CD4-positive, CD25-positive, alpha-beta regulatory T cell (primary cell): ENCODE measurements at places on chromosomes 16 and 17. TPM values are rescaled to one million over a fixed set of nuclear protein-coding genes. Genes with fewer than 3 reads are reported as not detected.

The TBC1D28 gene
- total RNA-seq: not detected

DNA sequence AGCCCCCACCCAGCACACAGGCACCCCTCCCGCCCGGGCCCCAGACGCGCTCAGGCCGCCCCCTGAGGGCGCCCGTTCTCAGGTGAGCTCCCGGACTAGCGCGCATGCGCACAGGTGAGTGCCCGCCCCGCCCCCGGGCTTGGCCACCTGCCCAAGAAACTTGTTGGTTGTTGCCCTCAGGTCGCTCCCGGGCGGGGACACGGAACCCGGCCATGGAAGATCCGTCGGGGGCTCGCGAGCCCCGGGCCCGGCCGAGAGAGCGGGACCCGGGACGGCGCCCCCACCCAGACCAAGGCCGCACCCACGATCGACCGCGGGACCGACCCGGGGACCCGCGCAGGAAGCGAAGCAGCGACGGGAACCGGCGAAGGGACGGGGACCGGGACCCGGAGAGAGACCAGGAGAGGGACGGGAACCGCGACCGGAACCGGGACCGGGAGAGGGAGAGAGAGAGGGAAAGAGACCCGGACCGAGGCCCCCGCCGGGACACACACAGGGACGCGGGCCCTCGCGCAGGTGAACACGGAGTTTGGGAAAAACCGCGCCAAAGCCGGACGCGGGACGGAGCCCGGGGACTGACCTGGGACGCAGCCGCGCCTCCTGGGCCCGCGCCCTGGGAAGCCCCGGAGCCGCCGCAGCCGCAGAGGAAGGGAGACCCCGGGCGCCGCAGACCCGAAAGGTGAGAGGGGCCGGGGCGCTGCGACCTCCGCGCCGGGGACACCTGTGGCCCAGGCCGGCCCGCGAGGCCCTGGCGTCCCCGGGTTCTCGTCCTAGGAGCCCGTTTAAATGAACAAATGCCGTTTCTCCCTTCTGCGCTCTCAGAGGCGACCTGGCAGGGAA, at the start of gene MARVELD3:
TSS of gene MARVELD3 (plus strand) at position 167 of the 840 bp plus-strand sequence. CDS start at position 213, 46 bp downstream.
- DNase-seq: peak; percentile 23

DNA sequence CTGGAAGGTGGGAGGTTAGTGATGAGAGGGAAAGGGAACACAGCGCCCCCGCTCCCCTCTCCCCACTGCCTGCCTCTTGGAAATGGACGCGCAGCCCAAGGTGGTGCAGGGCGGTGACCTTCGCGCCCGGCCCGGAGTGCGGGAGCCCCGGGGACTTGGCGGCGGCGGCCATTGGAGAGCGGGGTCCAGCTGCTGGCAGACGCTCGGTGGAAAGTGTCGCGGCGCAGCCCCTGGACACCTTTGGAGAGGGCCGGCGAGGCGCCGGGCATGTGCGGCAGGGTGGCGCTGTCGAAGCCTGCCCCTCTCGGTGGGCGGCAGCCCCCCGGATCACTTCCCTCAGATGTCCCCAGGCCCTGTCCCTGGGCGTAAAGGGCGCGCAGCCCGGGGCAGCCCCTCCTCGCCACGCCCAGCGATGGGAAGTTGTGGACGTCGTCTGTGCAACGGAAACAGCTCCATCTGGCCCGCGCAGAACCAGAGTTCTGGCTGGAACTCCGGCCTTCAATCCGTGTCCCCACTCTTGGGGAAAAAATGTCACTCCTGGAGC, 16.7 kb downstream of the SALL1 start:
- no peak for DNase-seq

GRCh38 chr16:13545271-13545670, 374.7 kb upstream of the ERCC4 start:
- no peak for DNase-seq

The TNFSF12 gene
- 46.9 TPM for total RNA-seq

- DNase-seq: no peak
Measured at GRCh38 chr17:181245-182049, at the start of gene DOC2B. Gene DOC2B (minus strand): TSS chr17:181650. CDS start chr17:181479, 171 bp downstream.
